CD4-positive, alpha-beta T cell treated with Interleukin-1 beta for 1 hour (primary cell): ENCODE measurements at places on chromosomes 7 and 10.

- DNase-seq: no peak
These were observed 6.8 kb upstream of the TBL2 start for GRCh38 chr7:73585196-73585595.

DNA sequence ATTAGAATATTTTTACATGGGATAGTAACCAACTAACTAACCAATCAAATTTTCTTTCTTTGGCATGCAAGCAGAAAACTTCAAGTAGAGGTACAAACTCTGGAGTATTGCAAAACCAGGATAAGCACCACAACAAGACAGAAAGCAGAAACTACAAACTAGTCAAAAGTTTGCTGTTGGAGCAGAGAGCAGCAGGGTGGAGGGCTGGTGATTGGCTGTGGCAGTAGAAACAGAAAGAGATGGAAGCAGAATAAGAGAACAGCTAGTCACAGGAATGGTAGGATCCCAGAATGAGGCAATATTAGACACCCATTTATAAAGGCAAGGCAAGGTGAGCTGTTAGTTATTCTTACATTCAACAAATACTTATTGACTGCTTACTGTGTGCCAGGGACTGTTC is 6.8 kb upstream of the MACC1 start:
- no peak for DNase-seq

GRCh38 chr7:376306-377079 is 86.5 kb downstream of the FOXL3 start:
- DNase-seq: no peak

DNA sequence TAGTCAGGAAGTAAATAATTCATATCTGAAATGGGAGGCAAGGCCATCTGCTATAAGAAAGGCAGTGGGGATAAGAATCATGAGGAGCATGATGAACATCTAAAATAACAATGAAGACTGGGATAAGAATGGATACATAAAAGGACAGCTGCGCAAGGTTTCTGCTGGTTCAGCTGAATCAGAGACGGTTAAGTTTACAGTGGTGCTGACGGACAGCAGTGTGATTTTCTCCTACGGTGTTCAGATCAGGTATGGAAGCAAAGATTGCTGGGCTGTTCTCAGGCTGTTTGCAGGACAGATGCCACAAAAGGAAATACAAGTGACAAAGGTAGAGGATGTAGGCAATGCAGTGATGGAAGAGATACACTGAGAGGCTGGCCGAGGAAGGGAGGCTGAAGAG is 8.4 kb downstream of the CYCS start:
- DNase-seq: no peak
